Pancreas (tissue), 10 donors: ENCODE measurements at places on chromosomes 5 and 9. TPM values are rescaled to one million over a fixed set of nuclear protein-coding genes. Genes with fewer than 3 reads are reported as not detected.

Gene MROH2B
- total RNA-seq = not detected

Gene NSG2
- 0.20 TPM for total RNA-seq

Gene DMRT3
- not detected for total RNA-seq

Gene SLC2A8
- total RNA-seq = 5.7 TPM

Gene KLHL3
- 2.9 TPM for total RNA-seq

Gene KCNV2
- total RNA-seq = not detected

Gene FRMPD1
- total RNA-seq = 0.16 TPM

Gene C9orf50
- total RNA-seq = not detected

DNA sequence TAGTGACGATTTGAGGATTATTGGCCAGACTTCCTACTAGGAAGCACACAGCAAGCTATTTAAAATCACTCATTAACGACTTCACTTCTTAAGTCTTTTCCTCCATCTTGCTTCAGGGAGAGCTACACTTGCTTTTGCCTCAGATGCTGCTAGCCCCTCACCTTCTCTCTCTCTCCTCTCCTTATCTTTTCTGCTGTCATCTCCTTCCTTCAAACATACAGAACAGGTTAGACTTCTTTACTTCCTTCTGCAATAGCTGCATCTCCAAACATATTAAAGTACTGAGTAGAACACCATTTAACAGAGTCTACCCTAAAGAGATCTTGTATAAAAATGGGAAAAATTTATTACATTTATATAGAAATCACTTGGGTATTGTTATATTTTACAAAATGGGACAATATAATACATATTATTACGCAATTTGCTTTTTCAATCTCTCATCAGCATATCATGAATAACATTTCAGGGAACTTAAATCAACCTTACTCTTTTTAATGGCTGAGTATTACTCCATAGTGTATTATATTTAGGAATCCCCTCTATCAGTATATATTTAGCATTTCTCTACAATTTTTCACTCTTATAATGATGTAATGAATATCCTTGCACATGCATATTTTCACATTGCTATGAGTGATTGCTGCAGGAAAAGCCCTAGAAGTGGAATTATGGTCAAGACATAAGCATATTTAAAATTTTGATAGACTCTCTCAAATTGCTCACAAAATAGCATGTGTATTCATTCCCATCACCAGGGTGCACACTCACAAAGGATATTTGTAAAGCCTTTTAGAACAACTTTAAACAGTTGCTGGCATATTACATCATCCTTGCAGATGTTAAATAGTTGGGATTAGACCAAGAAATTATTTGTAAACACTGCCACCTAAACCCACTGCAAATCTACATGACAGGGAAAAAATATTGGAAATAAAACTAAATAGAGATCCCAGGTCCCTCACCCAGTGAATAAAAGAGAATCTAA, 164.5 kb upstream of the NFIB start:
- no peak for DNase-seq

DNA sequence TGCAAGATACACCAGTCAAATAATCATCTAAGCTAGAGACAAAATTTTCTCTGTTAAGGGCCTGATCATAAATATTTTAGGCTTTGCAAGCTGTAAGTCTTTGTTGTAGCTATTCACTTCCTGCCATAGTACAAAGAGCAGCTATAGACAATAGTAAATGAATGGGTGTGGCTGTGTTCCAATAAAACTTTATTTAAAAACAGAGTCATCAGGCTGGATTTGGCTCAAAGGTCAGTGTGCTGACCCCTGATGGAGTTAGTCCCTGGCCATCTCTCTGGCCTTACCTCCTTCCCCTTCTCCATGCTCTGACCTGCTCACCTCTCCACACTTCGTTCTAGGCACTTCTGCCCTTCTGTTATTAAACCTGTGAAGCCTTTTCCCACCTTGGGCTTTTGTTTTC, 86.0 kb downstream of the DRD1 start:
- DNase-seq = no peak

DNA sequence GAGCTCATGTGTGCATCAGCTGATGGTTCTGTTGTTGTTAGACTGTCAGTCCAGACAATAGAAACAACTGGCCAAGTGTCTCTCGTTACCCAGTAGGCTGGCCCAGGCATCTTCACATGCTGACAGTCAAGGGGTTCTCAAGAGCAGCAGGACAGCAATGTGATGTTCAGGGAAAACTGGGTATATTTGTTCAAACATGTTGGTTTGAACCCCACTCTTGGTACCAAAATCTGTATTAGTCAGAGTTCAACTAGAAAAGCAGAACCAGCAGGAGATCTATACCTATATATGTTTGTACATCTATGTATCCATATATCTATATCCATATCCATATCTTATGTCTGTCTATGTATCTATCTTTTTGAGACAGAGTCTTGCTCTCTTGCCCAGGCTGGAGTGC, 108.1 kb downstream of the LRRC70 start:
- DNase-seq = no peak

DNA sequence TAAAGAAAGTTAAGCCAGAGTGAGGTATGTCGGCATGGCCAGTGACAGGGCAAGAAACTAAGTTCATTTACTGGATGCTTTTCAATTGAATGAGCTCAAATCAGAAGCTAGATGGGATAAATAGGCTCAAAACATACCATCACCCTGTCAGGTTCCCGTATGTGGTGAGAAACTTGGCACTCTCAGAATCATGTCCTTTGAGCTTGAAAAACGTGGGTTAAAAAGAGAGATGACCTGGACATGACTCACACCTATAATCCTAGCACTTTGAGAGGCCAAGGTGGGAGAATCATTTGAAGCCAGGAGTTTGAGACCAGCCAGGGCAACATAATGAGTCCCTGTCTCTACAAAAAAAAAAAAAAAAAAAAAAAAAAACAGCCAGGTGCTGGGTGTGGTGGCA, 121.7 kb upstream of the RGMB start:
- DNase-seq = no peak

DNA sequence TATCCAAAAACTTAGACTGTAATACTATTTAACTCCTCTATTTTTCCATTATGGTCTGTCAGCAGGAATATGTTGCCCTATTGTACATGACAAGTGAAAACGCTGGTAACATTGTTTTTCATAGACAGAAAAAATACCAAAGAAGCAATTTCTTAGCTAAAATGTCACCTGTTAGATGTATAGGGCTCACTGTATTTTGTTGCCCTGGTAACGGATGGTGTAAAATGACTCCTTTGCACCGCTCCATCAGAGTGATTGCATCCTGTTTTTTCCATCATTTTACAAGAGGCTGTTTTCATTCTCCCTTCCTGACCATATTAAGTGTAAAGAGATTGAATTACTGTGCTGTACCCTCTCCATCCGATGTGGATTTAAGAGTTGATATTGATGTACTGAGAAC, 460.1 kb upstream of the TLE4 start:
- no peak for DNase-seq

- DNase-seq = no peak
These were observed 1158.6 kb downstream of the CDH12 start for GRCh38 chr5:21694567-21694966.

DNA sequence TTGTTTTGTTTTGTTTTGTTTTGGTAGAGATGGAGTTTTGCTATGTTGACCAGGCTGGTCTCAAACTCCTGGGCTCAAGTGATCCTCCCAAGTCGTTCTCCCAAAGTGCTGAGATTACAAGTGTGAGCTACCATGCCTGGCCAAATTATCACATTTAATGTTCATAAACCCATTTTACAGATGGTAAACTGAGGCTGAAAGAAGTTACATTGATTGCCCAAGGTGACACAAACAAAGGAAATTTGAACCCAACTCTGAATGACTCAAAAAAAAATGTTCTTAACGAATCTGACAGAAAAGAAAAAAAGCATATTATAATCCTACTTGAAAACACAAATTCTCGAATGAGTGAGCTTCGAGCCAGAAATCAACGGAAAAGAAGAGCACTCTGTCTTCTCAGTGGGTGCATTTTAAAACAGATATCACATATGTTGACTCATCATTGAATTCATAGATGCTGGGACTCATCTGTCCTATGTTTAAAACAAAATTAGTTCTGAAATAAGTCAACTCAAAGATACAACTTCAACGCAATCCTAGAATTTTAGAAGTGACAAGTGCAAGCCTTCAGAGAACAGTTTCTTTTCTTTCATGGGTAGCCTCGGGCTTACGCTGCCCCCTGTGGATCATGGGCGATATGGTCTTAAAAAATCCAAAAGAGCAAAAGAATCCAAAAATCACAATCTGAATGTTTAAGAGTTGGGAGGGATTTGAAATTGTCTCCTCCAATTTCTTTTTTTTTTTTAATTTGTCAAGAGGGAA, 28.4 kb downstream of the TIMD4 start:
- no peak for DNase-seq

DNA sequence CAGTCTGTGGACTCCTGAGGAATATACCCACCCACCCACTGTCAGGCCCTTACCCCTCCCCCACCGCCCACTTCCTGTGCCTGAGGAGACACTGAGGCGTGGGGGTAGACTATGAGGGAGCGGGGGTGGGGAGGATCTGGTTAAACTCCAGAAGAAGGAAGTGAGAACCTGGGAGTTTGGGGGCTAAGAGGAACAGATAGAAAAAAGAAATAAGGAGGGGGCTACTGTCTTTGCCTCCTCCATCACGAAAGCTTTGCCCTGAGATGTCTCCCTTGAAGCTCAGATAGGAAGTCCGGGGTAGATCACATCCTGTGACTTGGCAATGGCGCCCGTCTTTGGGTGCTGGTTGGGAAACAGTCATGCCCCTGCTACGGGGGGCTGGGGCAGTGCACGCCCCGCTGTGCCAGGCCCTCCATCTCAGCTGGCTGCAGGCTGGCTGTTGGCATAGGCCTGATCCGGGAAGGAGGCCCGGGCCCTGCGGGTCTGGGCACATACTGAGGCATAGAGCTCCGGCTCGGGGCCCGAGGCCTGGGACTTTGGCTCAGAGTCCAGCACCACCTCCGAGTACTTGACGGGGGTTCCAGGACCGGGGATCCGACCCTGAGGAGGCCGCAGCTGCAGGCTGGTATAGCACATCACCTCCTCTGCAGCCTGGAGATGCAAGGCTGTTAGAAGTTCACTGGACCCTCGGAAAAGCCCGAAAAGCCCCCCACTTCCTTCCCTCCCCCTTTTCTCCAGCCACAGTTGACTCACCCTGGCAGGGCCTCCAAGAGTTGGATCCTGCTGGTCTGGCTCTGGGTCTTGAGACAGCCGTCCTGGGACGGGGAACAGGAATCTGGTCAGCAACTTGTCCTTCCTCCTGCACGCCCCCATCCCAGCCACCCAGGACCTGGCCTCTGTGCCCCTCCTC, 1.0 kb downstream of the SIT1 start:
- no peak for DNase-seq

DNA sequence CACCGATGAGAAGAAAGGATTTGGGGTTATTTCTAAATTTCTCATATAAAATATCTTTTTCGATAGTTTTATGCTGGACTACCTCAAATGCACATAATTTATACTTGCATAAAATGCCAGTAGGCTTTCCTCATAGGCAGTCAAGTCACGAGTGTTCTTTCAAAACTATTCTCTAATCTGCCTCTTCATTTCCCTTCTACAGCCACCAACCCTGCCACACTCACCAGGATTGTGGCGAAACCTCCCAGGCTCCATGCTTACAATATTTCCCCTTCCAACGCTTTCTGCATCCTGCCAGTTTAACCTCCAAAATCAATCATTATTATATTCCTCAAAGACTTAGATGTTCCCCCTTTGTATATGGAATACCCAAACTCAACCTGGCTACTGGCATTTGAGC, 65.4 kb downstream of the FRMD3 start:
- DNase-seq = no peak

GRCh38 chr5:94024101-94024500, 282.7 kb upstream of the POU5F2 start:
- DNase-seq = no peak

DNA sequence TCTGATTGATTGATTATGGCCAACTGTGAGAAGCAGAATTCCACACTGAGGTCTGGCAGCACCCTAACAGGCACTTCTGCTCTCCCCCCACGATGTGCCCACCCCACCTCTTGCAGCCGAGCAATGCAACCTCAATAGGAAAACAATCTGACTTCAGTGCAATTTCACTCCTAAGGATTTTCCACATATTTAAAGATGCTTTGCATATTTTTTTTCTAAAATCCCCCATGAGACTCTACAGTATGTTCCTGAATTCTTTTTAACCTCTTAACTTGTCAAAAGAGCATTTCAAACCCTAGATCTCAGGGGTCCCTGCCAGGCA, 243.1 kb downstream of the AUH start:
- no peak for DNase-seq

GRCh38 chr9:131020388-131020787, 11.4 kb downstream of the LAMC3 start:
- no peak for DNase-seq

- DNase-seq = no peak
These were observed 25.8 kb upstream of the F2R start for GRCh38 chr5:76690037-76690679.

DNA sequence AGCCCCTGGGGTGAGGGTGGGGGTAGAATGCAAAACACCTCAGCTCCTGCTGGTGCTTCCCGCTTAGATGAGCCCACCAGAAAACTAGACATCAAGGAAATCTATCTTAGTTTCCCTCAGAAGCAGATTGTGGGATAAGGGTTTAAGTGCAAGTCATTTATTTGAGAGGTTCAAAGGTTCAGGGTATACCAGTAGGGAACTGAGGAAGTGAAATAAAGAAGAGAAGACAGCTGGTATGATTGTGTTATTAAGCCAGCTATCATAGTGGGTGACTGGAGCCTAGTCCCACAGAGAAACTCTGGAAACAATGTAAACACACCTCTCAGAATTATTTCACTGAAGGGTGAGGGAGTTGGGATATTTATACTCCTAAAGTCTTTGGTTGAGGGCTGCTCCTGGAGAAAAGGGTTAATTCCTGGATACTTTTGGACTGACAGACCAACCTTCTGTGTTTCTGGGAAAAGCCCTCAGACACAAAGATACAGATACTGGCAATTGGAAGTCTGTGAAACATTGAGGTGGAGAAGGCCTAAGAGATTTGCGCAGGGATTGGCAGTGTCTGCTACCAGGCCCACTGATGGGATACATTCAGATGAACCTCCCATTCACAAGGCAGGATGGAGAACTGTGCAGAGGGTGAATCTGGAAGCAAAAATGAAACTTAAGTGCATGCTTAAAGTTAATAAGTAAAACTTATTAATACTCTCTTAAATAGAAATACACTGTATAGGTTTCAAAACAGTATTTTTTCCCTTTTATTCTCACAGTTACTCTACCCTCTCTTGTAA, 6.4 kb upstream of the DCTN4 start:
- no peak for DNase-seq

DNA sequence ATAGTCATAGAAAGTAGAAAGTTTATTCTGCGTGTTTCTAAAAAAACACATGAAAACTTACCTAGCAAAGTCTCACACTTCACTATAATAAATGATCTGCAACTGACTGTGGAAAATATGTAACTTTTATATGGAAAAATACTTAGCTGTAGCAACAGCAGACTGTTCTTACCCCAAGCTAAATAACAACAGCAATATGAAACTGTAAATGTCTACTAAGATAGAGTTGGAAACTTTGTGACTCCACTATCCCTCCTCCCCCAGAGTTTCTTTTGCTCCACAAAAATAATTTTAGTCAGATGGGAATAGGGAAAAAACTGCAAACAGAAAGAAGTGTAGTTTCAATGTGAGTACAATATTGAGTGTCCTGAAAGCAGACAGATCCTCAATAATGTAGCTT, 21.0 kb downstream of the MLLT3 start:
- DNase-seq = no peak

GRCh38 chr9:123725389-123725788, 204.5 kb downstream of the DENND1A start:
- DNase-seq = no peak
